GM20000 (cell line): ENCODE measurements at places on chromosomes 5 and 9.

GRCh38 chr5:61578858-61579503 lies 246.9 kb downstream of the ZSWIM6 start:
- no peak for DNase-seq

DNA sequence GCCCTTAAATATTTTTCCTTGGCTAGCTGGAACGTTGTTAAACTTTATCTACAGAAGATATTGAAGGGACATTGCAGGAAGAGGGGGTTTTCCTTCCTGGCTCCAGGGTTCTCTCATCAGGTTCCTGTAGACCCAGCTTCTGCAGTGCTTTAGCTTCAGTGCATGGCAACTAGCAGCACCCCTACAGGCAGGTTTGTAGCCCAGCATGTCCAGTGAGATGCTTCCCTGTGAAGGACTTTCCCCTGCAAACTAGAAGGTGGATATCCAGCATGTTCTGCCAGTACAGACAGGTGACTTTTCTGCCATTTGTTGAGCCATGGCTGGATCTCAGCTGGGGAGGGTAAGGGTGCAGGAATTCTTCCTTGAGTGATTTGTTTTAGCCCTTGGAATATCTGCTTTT lies 10.4 kb downstream of the CCL28 start:
- no peak for DNase-seq

DNA sequence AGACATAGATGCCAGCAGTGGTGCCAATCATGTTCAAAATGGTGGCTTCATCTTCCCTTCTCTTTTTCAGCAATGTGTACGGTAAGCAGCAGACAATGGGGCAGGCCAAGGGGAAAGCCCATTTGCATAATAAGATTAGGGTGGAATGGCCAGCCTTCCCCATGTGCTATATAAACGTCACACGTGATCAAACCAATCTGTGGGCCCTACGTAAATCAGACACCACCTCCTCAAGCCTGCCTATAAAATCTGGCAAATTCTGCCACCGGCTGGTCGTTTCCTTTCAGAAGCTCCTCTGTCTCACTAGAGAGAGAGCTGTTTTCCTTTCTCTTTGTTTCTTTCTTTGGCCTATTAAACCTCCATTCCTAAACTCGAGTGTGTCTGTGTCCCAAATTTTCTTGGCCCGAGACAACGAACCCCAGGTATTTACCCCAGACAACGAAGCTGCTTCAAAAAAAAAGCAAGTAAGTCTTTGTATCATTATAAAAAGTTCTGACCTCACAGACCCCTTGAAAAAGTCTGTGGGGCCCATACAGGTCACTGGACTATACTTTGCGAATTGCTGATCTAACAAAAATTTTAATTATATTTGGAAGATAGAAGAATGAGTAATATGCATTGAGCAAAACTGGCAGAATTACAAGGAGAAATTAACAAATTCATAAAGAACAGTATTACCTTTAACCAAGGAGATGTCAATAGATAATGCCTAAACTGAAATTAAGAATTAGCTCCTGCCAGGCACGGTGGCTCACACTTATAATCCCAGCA lies 15.2 kb downstream of the ZBTB5 start:
- DNase-seq: no peak

DNA sequence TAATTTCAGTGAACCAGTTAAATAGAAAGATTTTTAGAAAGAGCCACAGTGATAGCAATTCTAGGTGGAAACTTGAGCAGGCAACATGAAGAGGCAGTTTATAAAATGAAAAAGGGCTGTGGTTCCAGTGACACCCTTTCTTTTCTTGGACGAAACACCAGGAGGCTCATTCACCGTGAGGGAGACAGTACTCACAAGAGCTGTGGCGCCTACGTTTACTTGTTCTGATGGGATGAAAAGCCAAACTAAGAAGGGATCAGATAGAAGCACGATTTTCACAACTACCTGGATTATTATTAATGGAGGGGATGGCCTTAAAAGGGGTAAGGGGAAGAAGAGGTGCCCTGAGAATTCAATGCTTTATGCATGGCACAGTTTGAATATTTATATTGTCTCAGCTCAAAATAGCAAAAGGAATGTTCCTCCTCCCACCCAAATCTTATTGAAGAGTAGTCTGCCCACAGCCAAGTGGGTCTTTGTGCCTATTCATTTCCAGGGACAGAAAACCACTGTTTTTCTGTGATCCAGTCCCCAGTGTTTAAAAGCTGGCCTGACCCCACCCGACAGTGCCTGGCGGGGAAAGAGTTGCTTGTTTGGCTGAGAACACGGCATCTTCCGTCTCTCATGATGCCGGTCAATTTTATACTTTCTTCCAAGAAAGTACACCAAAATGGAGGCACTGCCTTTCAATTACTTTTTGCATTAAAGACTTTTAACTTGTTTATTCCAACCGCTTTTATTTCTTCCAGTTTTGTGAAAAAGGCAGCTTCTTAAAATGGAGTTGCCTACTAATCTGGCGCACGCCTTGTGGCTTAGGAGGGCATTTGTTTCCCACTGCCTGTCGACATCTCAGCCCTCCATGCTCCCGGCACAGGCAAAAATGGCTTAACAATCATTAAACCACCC lies 51.9 kb downstream of the HABP4 start:
- no peak for DNase-seq

DNA sequence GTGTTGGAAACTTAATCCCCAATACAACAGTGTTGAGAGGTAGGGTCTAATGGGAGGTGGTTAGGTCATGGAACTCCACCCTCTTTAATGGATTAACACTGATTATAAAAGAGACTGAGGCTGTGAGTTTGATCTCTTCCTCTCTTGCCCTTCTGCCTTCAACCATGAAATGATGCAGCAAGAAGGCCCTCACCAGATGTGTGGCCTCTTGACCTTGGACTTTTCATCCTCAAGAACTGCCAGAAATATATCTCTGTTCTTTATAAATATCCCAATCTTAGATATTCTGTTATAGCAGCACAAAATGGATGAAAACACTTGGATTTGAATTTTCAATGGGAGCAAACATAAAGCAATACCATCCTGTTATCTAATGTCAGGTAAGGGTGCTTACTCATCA lies 67.6 kb downstream of the NMUR2 start:
- DNase-seq: no peak

GRCh38 chr9:82188817-82189216 lies 200.2 kb downstream of the SPATA31D1 start:
- DNase-seq: no peak

DNA sequence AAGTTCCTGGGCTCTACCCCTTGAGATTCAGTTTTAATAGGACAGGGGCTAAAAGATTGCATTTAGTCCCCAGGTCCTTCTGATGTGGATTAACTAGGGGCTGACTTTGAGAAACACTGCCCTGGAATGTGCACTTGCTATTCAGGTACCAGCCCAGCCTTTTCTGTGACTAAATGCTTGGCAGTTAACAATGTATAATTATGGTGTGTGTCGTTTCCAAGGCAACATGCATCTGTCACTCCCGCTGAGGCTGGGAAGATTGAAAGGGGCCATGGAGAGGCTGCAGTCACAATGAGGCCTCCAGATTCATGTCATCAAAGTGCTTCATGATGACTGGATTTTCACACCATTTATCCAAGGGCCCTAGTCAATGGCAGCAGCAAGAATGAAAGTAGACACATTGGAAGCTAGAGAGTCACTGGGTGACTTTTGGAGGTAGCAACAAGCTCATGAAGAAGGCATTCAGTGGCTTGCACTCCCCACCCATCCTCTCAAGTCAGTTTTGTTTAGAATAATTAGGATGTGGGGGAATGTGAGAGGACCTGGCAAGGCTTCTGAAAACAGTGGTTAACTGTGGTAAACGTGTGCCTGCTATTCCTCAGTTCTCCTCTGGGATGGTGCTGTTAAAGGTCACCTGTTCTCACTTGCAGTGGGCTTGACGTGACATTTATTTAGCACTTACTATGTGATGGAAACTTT lies 28.3 kb downstream of the RAI14 start:
- DNase-seq: no peak

- no peak for DNase-seq
Observed at GRCh38 chr9:77808751-77809081, 160.6 kb upstream of the GNA14 start.

DNA sequence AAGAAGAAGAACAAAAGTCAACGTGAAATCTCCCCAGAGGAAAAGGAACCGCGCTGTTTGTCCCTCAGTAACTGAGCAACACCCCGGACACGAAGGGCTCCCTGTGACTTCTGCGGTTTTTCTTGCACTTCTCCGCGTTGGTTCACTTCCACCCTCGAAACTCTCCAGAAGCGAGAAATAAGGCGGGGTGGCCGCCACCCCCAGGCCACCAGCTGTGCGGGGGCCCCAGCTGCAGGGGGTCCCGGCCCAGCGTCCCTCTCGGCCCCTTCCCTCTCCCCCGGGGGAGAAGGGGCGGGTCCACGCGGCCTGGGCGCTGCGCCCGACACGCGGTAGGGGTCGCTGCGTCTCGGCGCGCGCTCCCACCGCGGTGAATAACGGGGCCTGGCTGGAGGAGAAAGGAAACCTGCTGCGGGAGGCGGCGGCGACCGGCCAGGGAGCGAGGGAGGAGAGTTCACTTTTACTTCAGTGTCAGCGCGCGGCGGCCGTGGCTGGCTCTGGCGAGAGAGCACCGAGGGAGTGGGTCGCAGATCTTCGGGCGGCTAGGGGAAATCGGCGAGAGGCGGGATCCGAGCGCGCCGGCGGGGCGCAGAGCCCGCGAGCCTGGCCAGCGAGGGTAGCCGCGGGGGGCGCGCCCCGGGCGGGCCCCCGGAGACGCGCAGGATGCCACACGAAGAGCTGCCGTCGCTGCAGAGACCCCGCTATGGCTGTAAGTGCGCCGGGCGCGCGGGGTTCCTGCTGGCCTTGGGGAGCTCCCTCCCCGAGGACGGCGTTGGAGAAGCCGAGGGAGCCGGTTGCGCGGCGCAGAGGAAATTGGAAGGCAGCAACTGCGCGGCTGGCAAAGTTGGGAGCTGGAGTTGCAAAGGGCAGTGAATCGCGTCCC lies at the start of gene IQGAP2:
TSS of gene IQGAP2 (plus strand) at position 400 of the 880 bp plus-strand sequence. CDS start at position 661, 261 bp downstream.
- DNase-seq: peak; percentile 91

GRCh38 chr9:124255222-124255621 lies 2.5 kb upstream of the NEK6 start:
- DNase-seq: no peak

GRCh38 chr5:112930082-112930344 lies 8.0 kb upstream of the REEP5 start:
- DNase-seq: peak; percentile 49

DNA sequence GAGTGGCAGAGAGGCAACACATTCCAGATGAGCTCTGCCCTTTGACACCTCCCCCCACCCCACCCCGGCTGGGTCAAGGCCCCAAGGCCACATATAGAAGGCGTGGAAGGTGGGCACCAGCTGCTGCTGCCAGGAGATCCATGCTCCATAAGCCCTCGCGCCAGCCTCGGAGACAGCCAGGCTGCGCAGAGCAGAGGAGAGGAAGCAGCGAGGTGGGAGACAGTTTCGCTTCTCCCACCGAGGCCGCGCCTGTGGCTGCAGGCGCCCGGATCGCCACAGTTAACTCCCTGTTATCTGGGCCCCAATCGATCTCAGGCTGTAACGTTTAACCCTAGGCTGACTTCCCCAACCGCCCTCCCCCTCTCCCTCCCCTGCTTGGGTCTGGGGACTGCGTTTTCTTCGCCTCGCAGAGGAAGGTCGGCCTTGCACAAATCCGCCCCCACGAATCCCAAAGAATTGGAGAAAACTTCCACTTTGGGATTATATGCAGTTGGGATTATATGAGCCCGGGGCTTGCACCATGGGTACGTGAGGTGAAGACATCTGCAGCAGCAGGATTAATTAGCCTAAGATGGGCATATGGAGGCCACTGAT lies 1.1 kb upstream of the CXXC5 start:
- no peak for DNase-seq

GRCh38 chr5:66874004-66874403 lies 277.8 kb downstream of the MAST4 start:
- no peak for DNase-seq

- DNase-seq: peak; percentile 40
Observed at GRCh38 chr9:22452415-22453010, 5.9 kb downstream of the DMRTA1 start.

- no peak for DNase-seq
Observed at GRCh38 chr5:66553368-66553912, 42.8 kb upstream of the MAST4 start.

GRCh38 chr5:124103671-124104070 lies 591.7 kb downstream of the CSNK1G3 start:
- no peak for DNase-seq

GRCh38 chr9:95048225-95049087 lies 269.1 kb downstream of the FANCC start:
- DNase-seq: peak; percentile 93
